Caco-2 (cell line): ENCODE measurements at places on chromosomes 1 and 21.

DNA sequence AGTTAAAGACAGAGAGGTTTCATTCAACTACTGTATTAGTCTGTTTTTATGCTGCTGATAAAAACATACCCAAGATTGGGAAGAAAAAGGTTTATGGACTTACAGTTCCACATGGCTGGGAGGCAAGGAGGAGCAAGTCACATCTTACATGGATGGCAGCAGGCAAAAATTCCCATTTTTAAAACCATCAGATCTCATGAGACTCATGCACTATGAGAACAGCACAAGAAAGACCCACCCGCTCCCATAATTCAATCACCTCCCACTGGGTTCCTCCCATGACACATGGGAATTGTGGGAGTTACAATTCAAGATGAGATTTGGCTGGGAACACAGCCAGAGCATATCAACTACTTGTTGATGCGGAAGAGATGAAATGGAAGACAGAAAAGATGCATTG is 9.2 kb downstream of the GPR161 start:
- DNase-seq: no peak

DNA sequence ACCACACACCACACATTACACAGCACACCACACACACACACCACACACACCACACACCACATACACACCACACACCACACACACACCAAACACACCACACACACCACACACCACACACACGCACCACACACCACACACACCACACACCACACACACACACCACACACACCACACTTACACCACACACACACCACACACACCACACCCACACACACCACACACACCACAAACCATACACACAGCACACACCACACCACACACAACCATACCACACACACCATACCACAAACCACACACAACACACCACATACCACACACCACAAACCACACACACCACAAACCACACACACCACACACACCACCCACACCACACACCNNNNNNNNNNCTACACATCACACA is 40.9 kb upstream of the SIK1 start:
- DNase-seq: no peak

- no peak for DNase-seq
Observed at GRCh38 chr1:159556931-159557369, 21.1 kb upstream of the OR10J5 start.

- DNase-seq: no peak
Observed at GRCh38 chr1:13813398-13814012, 113.5 kb downstream of the PRDM2 start.

- no peak for DNase-seq
Observed at GRCh38 chr1:53061859-53062707, at the start of gene PODN. Gene PODN (plus strand): TSS chr1:53062213. CDS start chr1:53069856, 7,643 bp downstream.

GRCh38 chr1:201481761-201482493 is 12.9 kb upstream of the PHLDA3 start:
- DNase-seq: peak; percentile 87

DNA sequence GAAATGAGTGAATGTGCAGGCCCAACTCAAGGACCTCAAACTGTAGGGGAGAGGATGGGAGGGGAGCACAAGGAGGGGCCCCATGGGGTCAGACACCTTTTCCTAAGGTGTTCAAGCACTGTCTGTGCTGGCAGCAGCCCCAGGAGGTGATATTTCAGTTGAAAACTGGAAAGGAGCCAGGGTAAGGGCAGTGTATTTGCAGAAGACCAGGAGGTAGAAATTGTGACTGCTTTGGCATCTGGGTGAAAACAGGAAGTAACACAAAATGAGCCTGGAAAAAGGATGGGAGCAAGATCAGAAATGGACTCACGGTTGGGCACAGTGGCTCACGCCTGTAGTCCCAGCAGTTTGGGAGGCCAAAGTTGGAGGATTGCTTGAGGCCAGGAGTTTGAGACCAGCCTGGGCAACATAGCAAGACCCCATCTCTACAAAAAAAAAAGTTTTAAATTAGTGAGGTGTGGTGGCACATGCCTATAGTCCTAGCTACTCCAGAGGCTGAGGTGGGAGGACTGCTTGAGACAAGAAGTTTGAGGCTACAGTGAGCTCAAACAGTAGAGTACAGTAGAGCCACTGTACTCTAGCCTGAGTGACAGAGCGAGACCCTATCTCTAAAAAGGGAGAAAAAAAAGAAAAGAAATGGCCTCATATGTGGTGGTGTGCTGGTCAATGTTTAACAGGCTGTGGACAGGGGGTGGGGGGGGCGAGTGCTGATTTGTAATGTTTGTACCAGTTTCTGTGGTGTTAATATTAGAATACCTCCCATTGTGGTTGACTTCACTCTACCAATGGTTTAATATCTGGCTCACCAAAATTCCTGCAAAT is 76.2 kb upstream of the ANGPTL1 start:
- no peak for DNase-seq

- DNase-seq: peak; percentile 87
Observed at GRCh38 chr1:52553362-52554266, 722 bp upstream of the TUT4 start.

- DNase-seq: no peak
Observed at GRCh38 chr1:150789396-150789795, 18.7 kb downstream of the CTSK start.

- DNase-seq: no peak
Observed at GRCh38 chr1:39310015-39310414, 105.5 kb downstream of the MACF1 start.
